Left lobe of liver (tissue), 2 donors: ENCODE measurements at places on chromosomes 6 and 20. TPM values are rescaled to one million over a fixed set of nuclear protein-coding genes. Genes with fewer than 3 reads are reported as not detected.

The BTN1A1 gene
- total RNA-seq: not detected

The HLA-DQB1 gene
- 0.68 TPM for total RNA-seq

The PROKR2 gene
- total RNA-seq: not detected

The RPL7L1 gene
- 40.1 TPM for total RNA-seq

The PRRT1 gene
- total RNA-seq: 0.38 TPM

The EFCAB8 gene
- 0.15 TPM for total RNA-seq

The SCRT2 gene
- not detected for total RNA-seq

The HMGCLL1 gene
- 0.23 TPM for total RNA-seq

The TBXT gene
- total RNA-seq: not detected

The CITED2 gene
- total RNA-seq: 79.7 TPM

The POU5F1 gene
- 5.0 TPM for total RNA-seq
